ENCODE measurements at places on chromosomes 5 and 9.

GRCh38 chr5:132557478-132558172 is 848 bp downstream of the RAD50 start:
- DNase-seq, result no peak

DNA sequence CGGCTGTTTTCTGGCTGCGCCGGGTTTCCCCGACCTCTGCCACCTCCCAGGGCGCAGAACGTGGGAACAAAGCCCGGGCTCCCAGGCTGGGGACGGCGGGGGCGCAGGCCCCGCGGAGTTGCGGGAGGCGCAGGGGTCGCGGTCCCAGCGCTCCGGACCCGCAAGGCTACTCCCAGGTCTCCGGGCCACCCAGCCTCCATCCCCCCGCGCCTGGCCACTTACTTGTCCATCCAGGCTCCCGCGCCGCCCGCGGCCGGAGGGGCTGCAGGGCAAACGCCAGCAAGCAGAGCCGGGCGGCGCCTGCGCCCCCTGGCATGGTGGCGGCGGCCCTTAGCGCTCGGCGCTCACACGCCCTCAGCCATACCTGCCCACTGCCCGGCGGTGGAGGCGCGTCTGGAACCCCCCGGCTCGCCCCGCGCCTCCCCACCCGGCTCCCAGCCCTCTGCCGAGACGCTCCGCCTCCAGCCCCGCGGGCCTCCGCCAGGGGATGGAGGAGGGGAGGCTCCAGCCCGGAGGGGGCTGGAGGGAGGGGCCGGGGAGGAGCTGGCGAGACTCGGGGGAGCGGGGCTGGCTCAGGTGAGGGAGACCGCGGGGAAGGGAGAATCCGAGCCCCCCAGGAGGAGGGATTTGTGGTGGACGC is at the start of gene ADAM19:
ADAM19 (minus strand) TSS at position 395 of the 640 bp plus-strand sequence; CDS start at position 316, 79 bp downstream.
- no peak for DNase-seq

DNA sequence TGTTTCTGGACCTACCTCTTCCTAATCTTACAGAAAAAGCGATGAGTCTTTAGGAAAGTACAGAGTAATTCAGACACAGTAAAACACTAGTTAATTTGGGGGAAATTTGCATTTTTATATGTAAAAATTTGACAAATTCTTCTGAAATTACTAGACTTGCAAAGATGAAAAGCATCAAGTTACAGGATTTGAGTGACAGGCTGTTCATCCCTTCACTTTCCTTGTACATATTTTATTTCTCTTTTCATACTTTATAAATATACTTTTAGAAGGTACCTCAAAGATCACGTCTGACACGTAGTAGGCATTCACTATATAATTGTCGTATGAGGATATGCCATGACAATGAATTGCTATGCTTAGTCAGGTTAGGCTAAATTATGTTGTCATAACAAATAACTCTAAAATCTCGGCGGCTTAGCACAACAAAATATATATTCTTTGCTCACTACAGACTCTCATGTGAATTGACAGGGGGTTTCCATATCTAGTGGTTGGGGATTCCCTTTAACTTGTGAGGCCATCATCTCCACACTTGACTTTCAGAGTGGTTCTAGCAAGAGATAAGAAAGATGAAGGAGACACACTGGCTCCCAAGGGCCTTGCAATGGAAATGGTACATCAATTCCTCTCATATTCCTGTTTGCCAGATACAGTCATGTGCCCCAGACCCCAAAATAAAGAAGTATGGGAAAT is 154.1 kb upstream of the TUT7 start:
- DNase-seq, result no peak

GRCh38 chr9:110537841-110538646 is 41.5 kb downstream of the SVEP1 start:
- no peak for DNase-seq

GRCh38 chr9:118459913-118460312 is 755.7 kb downstream of the TLR4 start:
- DNase-seq, result no peak

GRCh38 chr9:131525643-131526565 is 5.2 kb downstream of the UCK1 start:
- no peak for DNase-seq

- DNase-seq, result no peak
Observed at GRCh38 chr5:149363358-149363757, 5.5 kb downstream of the PCYOX1L start.

DNA sequence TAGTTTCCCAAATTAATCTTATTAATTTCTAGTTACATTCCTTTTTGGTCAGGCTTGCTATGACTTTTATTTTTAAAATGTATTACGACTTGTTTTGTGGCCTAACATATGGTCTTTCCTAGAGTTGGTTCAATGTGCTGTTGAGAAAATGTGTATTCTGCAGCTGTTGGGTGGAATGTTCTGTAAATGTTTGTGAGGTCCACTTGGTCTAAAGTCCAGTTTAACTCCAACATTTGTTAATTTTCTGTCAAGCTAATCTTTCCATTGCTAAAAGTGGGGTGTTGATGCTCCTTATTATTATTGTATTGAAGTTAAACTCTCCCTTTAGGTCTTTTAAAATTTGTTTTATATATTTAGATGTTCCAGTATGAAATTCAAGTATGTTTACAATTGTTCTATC is 1010.8 kb upstream of the EDIL3 start:
- no peak for DNase-seq

DNA sequence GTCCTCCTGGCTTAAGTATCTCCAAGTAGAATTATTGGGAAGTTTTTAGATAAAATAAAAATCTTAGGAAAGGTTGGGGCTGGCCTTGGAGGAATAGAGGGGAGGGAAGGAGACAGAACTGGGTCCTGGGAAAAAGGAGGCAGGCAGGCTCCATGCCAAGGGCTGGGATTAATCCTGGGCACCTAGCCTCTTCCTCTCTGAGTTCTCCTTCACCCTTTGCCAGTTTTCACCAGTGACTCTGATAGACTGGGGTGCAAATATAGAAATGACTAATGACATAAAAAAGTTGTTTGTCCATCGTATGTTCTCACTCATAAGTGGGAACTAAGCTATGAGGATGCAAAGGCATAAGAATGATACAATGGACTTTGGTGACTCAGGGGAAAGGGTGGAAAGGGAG is 81.9 kb downstream of the RMI1 start:
- no peak for DNase-seq

- DNase-seq, result no peak
Observed at GRCh38 chr9:17165764-17166163, 30.9 kb downstream of the CNTLN start.

- DNase-seq, result no peak
Observed at GRCh38 chr5:42767491-42768105, 11.0 kb downstream of the CCDC152 start.

DNA sequence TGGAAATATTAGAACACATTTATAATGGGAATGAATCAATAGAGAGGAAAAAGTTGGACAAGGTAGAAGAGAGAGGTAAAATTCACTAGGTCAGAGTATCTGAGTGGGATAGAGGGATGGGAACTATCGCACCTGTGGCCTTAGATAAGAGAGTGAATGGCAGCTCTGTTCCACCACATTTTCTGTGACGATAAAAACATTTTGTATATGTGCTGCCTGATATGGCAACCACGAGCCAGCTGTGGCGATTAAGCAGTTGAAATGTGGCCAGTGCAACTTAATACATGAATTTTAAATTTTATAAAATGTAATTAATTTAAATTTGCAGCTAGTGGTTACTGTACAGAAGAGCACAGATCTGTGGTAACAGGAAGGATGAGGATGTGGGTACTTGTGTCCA is 46.7 kb downstream of the ZNF354A start:
- DNase-seq, result no peak

- no peak for DNase-seq
Observed at GRCh38 chr5:144487761-144488160, 317.1 kb downstream of the KCTD16 start.

GRCh38 chr9:73951147-73951546 is 546.0 kb upstream of the RORB start:
- no peak for DNase-seq

DNA sequence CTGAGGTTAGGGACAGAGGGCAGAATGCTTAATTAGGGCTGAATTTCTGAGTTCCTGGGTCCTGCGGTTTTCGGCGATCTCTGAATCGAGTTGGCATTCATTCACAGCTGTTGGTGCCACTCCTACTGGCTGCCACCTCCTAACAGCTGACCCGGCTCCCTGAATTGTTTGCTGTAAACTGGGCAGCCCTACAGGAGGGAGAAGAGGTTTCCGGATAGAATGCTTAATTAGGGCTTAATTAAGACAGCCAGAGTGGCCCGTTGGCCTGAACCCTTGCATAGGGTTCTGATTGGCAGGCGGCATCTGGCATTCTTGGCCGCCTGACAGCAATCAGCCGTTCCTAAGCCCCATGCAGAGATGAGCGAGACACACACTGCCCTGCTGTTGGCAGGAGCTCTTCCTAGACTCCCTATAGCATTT is 25.7 kb downstream of the FRMPD1 start:
- DNase-seq, result no peak

DNA sequence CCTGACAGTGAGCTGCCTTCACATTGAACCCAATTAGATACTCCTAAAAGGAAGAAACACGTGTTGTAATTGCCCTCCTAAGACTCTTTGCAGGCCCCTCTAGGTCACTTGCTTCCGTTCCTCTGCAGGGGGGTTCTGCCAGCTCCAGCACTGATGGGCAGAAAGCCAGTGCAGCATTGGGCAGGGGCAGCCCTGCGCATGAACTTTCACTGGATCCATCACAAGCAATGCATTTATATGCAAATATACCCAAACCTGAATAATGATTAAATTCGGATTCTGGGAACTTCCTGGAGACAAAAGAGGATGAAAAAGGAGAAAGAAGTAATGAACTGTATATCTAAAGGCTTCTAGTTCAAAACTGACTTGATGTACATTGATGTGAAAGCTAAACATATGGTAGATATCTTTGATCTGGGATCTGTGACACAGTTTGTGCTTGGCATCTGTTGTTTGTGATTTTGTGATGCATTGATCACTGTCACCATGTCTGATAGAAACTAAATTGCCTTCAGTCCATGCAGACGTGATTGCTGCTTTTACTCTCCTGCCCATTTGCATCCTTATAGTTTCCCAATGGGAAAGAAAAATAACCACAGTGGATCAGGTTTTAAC is 313.4 kb downstream of the DEPDC1B start:
- no peak for DNase-seq

DNA sequence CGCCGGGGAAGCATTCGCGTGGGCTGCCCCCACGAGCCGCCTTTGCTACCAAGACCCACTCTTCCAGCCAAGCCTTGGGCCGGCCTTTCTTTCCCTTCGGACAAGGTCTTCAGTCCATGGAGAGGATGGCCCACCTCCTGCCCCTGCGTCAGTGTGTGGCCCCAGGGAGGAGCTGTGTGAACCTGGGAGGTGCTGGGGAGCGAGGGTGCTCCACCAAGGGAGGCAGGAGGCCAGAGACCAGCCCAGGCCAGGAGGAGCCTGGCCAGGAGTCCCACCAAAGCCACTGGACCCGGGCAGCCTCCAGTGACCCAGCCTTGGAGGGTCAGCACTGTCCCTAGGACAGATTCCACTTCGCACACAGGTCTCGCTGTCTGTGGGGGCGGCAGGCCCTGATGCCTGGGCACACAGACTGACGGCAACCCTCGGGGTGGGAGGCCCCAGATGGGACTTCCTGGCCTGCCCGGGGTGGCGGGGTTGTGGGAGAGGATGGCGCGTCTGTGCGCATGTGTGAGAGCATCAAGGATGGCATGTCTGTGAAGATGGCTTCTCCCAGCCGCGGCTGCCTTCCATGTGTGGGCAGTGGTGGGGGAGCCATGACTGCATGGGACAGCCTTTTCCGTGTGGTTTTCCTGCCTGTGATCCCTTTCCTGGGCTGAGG is 113.3 kb upstream of the LPCAT1 start:
- DNase-seq, result no peak

GRCh38 chr9:109414125-109414785 is 83.9 kb downstream of the PTPN3 start:
- DNase-seq, result no peak

GRCh38 chr5:74916831-74917710 is 50.9 kb upstream of the FAM169A start:
- DNase-seq, result no peak

DNA sequence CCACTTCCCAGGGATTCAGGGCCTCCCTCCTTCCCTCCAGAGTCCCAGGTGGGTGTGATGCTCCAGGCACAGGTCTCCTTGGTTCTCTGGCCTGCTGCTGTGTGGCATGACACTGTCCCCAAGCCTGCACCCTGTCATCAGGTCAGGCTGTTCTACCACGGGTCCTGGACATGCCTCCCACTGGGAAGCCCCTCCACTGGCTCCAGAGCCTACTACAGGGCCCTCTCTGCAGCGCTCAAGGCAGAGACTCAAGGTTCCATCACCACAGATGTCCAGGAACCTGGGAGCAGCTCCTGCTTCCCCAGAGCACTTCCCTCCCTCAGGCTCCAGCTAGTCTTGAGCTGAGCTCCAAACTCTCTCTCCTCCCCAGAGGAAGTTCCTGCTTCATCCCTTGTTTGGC is 237.3 kb downstream of the PBX3 start:
- no peak for DNase-seq

DNA sequence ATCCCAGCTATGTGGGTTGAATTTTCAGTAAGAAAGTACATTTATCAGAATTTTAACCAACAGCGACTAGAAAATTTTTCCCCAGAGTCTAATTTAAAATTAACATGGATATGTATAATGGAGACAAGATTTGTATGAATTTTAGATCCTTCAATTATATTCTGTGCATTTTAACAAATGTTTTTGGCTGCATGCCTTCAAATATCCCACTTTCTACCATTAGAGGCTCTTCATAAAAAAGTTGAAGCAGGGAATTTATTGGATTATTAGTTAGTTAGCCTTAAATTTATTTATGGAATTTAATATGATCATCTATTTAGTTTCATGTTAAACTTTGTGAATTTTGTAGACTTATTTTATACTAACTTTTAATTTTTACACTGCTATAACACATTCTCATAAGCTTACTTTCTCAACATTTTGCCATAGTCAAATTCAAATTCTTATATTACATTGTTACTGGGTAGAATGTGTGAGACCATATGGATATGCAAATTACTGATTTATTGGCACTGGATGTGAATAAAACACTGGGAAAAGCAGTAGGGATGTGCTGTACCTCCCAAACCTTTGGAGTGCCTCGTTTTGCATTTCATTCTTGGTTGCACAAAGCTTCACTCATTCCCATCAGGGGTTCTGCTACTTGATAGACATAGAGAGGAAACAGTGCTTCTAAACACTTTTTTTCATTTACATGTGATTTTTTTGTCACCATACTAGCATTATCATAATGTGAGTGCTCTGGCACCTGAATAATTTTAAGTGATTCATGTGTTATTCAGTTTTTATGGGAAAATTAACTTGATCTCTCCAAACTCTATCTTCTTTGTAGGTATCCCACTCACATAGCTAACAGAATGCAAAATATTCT is 491.8 kb upstream of the COX7C start:
- DNase-seq, result no peak

- DNase-seq, result no peak
Observed at GRCh38 chr9:123724211-123724796, 205.6 kb downstream of the DENND1A start.

GRCh38 chr5:115543365-115544042 is 1.1 kb downstream of the FEM1C start:
- DNase-seq, result no peak

GRCh38 chr5:112237456-112237855 is 181.6 kb downstream of the EPB41L4A start:
- DNase-seq, result no peak

GRCh38 chr5:130090569-130091270 is 186.5 kb downstream of the CHSY3 start:
- DNase-seq, result no peak

GRCh38 chr9:112169368-112169767 is 5.7 kb downstream of the SUSD1 start:
- no peak for DNase-seq
